ENCODE measurements at places on chromosomes 2 and 18.

- DNase-seq: peak; percentile 93
These were observed 126.9 kb upstream of the NCK2 start for GRCh38 chr2:105617631-105618350.

DNA sequence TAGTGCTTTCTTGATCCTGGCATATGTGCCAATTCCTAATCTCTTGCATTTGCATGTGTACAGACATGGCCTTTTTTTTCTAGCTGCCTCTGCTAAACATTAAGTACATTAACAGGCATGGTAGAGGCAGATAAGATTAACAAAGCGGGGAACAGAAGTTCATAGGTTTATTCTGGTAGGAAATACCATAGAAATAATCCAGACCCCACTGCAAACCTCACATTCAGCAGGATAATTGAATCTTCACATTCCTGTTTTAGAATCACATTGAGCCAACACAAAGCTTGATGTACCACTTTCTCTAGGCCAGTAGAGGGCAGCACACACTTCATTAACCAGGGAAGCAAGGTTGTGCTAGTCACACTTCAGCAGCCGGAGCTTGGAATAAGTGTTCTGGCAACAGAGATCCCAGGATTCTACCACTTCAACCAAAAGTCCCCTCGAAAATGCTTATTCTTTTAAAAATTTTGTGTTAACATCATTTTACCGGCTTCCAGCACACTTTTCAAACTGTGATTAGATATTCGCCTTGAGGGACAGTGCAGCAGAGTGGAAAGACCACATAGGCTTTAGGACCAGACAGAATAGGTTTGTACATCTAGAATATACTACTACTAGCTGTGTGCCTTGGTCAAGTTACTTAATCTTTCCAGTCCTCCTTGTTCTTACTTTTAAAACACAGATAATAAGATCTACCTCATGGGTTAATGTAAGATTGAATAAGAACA lies 420.2 kb upstream of the CHST9 start:
- DNase-seq: peak; percentile 76

DNA sequence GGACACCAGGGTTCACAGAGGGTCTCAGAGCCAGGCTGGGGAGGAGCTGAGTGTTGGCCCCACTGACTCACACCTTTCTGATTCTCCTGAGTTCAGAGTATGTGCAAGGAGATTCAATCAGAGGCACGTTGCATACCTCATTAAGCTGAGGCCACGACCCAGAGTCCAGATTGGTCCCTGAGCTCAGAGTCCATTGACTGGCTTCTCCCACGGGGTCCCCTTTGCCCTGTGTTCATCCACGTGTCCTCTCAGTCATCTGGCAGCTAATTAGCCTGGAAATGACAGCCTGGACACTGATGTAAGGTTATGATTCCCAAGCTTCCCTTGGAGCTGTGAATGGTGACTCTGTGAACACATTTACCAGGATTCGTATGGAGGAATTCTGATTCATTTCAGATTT lies 267.2 kb downstream of the SH3BP4 start:
- DNase-seq: no peak

DNA sequence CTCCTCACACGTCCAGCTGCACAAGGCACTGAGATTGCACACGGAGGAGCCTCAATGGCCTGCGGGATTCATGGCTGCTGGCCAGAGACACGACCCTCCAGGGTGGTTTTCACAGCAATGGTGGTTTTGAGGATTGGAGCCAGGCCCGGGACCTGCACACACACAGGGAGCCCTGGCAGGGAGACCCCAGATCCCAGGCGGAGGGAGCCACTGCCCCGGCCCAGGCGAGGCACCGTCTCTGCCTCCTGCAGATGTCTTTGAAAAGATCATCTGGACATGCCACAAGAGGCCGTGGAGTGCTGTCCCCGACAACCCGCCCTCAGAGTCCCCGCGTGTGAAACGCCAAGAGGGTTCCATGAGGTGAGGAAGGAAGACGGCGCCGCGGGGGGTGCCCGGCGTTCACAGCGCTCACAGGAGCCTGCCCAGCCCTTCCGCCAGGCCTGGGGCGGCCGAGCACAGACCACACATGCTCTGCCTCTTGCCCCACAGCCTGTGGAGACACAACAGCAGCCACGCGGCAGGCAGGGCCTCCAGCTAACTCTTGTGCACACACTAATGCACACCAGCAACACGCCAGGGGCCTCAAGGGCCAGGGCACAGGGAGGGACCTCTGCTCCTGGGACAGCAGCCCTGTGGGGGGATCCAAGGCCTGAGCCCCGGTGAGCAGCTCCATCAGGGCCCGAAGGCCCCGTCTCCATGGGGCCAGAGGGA lies 72.8 kb upstream of the CTDP1 start:
- DNase-seq: no peak

DNA sequence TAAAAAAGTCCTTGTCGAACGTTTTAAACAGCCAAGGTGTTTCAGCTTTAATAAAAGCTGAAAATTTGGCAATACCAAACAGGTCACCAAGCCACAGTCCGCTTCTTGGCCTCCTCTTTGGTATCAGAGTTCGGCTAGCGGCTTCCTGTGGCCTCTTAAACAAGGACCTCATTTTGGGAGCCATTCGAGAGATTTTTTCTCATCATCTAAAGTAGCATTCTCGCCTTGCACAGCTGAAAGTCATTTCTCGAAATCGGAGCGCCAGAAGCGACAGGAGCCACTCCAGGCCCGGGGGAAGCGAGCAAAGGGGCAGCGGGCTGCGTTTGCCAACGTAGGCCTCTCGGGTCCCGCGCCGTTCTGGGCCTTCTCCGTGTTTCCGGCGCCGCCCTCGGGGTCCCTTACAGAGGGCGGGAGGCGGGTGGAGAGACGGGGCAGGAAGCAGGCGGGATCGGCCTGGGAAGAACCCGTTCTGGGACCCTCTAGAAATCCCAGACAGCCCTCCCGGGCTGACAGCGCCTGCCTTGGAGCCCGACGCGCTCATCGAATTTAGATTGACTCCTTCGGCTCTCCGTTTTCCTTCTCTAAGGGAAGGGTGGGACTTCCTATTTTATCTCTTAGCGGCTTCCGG lies 522 bp upstream of the ZNF407 start:
- peak; percentile 58 for DNase-seq

DNA sequence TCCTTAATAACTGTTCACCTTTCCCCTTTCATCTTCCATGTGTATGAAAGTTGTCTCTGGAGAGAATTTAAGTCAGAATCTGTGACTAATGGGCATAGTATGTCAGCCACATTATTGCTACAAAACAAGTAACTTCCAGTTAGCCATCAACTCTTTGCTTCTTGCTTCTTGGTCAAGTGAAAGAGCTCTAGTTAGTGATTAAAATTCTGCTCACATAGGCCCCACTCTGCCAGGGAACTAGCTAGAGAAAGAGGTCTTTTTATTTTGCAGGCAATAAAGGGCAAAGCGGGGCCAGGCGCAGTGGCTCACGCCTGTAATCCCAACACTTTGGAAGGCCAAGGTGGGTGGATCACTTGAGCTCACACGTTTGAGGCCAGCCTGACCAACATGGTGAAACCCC lies 64.6 kb downstream of the COLEC12 start:
- no peak for DNase-seq

- no peak for DNase-seq
These were observed 495.7 kb upstream of the SMIM21 start for GRCh38 chr18:75923169-75923568.

DNA sequence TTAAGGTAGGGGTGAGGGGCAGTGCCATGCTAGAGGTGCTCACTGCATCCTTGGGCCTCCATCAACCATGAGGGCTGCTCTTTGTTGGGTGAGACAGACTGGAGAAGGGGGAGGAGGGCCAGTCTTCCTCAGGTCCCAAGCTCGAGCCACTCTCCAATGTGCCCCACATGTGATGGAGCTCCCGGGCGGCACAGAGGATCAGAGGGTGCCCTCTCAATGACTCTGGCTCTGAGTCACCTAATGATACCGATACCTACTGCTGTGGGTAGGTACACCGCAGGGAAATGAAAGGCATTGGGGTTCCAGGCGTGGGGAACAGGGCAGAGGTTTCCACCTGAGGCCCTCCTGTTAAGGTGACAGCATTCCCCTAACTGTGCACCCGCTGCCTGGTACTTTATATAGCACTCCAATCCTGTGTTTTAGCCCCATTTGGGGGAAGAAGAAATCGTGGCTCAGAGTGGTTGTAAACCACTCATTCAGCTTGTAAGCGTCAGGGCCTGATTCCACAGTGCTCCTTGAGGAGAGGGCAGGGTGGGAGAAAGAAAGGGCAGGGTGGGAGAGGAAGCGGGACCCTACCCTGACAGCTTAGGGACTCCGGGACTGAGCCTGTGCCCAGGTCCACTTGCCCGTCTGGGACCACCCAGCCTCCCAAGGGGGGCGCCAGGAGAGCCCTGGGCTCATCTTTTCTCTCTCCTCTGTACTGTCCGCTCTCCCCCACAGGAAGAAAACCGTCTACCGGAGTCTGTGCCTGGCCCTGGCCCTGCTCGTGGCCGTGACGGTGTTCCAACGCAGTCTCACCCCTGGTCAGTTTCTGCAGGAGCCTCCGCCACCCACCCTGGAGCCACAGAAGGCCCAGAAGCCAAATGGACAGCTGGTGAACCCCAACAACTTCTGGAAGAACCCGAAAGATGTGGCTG lies 1.8 kb downstream of the B3GNT7 start:
- DNase-seq: no peak

DNA sequence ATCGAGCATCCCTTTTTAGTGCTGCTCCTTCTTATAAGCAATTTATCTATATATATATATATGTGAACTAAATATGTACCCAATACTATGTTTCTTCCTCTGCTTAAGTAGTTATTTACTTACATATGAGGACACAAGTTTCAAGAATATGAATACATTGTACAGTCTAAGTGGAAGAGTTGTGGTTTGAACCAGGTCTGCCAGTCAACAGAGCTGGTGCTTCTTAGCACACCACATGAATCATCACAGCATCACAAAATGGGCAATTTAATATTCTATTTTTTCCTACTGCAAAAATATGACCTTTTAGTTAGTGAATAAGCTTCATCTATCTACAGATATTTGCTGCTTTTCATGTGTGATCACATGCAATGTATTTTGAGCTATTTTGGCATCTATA lies 64.4 kb upstream of the SPAG16 start:
- no peak for DNase-seq

- DNase-seq: no peak
These were observed 319.1 kb downstream of the SLC4A3 start for GRCh38 chr2:219946529-219946928.

GRCh38 chr2:11562476-11562875 lies 28.6 kb downstream of the GREB1 start:
- DNase-seq: no peak

- no peak for DNase-seq
These were observed 154.1 kb downstream of the FHOD3 start for GRCh38 chr18:36451454-36452251.

DNA sequence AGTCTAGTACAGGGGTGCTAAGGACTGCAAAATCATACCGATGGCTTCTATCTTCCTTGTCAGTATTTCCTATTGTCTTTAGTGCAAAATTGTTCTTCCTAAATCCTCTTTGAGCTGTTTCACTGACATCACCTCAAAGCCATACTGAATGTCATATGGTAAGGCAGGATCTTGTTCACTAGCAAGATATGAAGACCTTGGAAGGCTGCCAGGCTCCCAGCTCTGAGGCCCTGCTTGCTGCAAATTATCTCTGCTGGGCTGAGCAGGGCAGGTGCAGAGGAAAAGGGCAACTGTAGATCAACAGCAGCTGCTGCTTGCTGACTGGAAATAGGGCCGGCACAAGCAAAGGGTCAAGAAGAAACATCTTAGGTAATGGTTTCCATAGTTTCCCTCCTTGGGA lies 58.2 kb downstream of the PMAIP1 start:
- DNase-seq: peak; percentile 96

- DNase-seq: no peak
These were observed 489.1 kb downstream of the STK39 start for GRCh38 chr2:167758292-167758691.

DNA sequence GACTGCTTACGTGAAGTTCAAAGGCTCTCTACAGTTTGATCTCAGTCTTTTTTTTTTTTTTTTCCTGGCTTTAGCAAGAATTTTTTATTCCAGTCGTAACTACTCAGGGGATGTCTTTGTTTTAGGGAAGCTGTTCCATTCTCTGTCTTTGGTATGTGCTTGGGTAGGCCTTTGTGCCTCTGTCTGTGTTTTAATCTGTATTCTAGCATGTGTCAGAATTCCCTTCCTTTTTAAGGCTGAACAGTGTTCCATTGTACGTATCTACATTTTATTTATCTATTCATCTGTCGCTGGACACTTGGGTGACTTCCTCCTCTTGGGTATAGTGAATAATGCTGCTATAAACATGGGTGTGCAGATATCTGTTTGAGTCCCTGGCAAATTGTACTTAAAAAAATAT lies 42.6 kb downstream of the MYO1B start:
- no peak for DNase-seq

DNA sequence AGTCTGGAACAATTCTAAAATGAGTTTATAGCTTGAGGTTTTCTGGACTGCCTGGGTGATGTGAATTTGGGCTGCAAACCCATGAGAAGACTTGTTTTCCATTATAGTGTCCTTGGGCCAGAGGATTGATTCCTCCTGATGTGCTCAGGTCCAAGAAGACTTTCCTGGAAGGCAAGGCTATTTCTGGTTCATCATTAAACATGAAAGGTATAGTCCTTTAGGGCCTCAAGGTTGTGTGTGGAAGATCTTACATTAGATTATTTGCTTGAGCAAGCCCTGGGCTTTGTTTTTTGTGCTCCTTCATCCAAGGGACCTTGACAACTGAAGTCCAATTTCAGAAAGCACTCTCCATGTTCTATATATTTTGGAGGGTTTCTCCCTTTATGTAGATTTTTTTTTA lies 26.8 kb upstream of the NEDD4L start:
- DNase-seq: no peak

- DNase-seq: no peak
These were observed 188.1 kb downstream of the FMNL2 start for GRCh38 chr2:152523091-152523490.

- peak; percentile 73 for DNase-seq
These were observed 23.2 kb downstream of the KCNF1 start for GRCh38 chr2:10934979-10935350.

GRCh38 chr2:191245869-191246531 lies 796 bp downstream of the MYO1B start:
- peak; percentile 26 for DNase-seq

DNA sequence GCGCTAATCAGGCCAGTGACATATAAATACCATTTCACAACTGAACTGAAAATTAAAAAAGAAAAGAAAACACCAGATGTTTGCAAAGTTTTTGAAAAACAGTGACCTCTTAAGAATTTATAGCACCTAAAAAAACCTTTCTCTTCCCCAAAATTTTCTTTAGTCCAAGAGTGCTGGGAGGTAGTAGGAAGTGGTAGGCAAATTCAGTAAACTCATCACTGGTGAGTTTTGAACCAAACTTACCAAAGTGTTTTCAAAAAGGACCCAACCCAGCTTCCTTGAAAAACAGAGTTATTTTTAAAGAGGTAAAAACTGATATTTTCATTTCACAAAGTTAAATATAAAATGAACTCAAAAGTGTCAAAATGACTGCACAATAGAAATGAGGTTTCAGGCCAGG lies 90.4 kb downstream of the TMEM247 start:
- DNase-seq: no peak

DNA sequence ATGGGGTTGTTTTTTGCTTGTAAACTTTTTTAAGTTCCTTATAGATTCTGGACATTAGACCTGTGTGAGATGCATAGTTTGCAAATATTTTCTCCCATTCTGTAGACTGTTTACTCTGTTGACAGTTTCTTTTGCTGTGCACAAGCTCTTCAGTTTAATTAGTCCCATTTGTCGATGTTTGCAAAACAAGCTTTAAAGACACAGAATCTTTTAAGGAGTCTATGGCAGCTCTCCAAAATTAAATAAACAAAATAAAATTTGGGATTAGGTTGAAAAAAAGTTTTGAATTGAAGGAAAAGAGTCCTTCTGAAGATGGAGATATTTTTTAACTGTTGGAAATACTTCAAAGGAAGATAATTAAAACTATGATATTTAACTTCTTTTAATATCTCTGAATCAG lies 88.8 kb downstream of the MAP3K20 start:
- DNase-seq: no peak

GRCh38 chr18:9335697-9336045 lies 1.1 kb downstream of the TWSG1 start:
- DNase-seq: no peak

Data from SHP77 treated with DMSO at 0.1 percent for 48 hours (cell line).